ENCODE measurements at places on chromosomes 6 and 20. TPM values are rescaled to one million over a fixed set of nuclear protein-coding genes. Genes with fewer than 3 reads are reported as not detected.

- DNase-seq = peak; percentile 59
These were observed 354.1 kb upstream of the MAP3K7 start for GRCh38 chr6:90940812-90941481.

GRCh38 chr20:7248281-7249201 lies 481.1 kb downstream of the BMP2 start:
- no peak for DNase-seq

DNA sequence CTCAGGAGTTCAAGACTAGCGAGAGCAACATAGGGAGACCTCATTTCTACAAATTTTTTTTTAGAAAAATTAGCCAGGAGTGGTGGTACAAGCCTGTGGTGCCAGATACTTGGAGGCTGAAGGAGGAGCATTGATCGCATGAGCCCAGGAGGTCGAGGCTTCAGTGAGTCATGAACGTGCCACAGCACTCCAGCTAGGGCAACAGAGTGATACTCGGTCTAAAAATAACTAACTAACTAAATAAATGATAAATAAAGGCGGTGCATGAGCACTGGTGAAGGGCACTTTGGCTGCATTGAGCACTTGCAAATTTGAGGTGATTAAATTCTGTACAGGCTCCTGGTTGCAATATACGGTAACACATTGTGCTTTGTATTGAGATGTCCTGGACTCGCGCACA lies 13.5 kb downstream of the HLA-A start:
- DNase-seq = no peak

- no peak for DNase-seq
These were observed 7.8 kb upstream of the PACSIN1 start for GRCh38 chr6:34457742-34458735.

DNA sequence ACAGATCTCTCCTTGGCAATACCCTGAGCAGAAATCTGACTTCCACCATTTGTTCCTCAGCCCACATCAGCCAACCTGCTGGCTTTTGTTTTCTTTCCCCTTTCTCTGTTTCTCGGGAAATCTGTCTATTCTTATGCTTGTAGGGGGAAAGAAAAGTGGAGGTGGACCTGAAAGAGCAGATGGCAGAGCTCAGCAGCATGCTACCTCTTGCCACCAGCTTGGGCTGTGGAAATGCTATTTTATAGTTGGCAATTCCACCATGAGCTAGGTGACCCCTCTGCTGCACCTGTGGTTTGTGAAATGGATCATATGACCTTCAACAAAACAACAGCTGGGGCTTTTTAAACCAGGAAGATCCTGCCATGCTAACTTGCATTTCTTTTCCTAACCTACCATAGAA lies 6.8 kb upstream of the SPATS1 start:
- no peak for DNase-seq

GRCh38 chr20:63580796-63581461 lies 6.9 kb upstream of the HELZ2 start:
- peak; percentile 63 for DNase-seq

The INSM1 gene
- not detected for total RNA-seq

- no peak for DNase-seq
These were observed 315 bp upstream of the PDE10A start for GRCh38 chr6:165663377-165663735.

The ZKSCAN3 gene
- 10.2 TPM for total RNA-seq

GRCh38 chr6:161429921-161430490 lies 156.1 kb upstream of the AGPAT4 start:
- no peak for DNase-seq

DNA sequence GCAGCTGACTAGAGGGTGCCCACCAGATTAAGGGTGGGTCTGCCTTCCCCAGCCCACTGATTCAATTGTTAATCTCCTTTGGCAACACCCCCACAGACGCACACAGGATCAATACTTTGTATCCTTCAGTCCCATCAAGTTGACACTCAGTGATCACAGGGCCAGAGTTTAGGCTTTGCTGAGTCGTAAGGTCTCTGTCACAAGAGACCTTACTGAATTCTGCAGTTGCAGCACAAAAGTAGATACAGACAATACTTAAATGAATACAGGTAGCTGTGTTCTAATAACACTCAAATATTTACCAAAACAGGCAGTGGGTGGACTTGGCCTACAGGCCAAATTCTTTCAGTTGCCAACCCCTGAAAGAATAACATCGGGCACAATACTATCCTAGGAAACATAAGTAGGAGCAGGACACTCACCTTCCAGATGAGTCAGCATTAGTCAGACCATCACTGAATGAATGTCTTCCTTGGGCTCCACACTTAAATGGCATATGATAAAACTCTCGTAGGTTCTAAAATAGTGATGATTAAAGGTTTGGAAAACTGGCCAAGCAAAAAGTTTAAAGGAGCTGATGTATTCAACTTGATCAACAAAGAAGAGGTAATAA lies 190.0 kb downstream of the UBE3D start:
- DNase-seq = peak; percentile 19
